ENCODE measurements at places on chromosomes 1 and 21.

DNA sequence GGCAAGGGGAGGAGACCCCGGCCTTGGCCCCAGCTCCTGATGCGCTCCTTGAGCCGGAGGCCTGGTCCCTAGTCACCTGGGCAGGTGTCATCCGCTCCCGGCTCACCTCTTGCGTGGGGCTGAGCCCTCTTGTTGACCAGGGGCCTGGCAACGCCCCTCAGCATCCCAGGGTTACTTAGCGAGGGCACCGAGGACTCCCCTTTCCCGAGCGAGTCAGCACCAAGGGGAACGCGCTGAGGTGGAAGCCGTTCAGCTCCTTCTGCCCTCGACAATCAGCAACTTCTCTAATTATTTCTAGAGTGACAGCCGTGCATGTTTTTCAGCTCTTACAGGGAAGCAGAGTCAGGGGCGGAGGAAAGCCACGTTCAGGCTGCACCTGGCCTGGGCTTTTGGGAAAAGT lies 522 bp downstream of the SLC45A1 start:
- DNase-seq: no peak

- no peak for DNase-seq
Measured at GRCh38 chr1:164748253-164748899, 189.4 kb downstream of the PBX1 start.

DNA sequence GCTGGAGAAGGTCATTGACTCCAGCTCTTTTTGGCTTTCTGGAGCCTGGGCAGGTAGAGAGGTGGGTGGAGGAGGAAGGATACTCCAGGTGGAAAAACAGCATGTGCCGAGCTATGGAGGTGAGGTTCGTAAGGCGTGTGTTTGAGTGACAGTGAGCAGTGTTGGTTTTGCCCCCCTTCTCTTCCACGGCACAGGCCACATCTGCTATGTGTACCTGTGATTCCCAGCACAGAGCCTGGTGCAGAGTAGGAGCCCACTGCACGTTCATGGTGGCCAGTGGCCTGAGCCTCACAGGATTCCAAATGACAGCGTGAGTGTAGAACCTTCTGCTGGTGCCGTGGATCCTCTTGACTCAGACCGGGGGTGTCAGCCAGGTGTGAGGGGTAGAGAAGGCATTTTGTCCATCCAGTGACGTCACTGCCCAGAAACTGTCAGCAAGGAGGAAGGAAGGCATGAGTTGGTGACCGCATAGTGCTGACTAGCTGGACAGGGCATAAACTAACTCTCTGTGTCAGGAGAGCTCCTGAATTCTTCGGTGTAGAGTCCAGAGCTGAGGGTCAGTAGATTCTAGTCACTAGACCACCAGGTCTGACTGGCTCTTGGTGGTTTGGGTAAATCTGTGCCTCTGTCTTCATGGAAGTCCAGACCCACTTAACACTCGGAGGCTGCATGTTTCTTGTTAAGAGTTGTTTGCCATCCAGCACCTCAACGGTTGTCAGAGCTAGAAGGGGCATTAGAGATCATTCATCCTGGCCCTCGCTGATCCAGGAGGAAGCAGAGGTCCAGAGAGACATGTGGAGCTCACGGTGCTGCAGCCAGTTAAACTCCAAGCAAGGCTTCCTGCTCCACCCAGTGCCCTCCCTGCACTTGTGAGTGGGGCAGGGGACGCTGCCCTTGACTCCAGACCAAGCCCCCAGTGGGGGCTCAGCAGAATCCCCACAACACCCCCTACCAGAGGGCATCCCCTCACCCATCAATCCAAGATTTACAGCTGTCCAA lies 3.8 kb downstream of the QSOX1 start:
- no peak for DNase-seq

GRCh38 chr1:207243442-207244408 lies 77.8 kb upstream of the CD55 start:
- no peak for DNase-seq

DNA sequence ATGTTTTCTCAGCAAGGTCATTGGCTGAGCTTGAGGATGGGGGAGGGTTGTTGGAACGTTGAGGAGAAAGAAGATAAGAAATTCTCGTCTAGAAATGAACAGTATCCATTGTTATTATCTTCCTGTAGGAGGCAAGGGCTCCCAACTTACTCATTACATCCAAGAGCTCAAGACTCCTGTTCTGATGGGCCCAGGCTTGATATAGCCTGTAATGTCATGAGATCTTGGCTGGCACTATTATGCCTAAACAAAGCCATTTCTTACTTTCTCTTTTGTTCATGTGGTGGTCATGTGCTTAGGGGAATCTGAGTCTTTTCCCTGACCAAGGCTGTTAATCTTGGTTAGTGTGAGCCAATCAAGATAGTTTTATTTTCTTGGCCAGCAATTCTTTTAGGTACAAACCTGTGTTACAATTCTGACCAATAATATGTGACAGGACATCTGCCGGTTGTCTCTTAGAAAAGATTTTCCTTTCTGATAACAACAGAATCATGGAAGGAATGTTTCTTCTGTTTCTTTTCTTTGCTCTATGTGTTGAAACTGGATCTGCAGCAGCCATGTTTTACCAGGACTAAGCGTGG lies 15.2 kb upstream of the IGSF3 start:
- no peak for DNase-seq

DNA sequence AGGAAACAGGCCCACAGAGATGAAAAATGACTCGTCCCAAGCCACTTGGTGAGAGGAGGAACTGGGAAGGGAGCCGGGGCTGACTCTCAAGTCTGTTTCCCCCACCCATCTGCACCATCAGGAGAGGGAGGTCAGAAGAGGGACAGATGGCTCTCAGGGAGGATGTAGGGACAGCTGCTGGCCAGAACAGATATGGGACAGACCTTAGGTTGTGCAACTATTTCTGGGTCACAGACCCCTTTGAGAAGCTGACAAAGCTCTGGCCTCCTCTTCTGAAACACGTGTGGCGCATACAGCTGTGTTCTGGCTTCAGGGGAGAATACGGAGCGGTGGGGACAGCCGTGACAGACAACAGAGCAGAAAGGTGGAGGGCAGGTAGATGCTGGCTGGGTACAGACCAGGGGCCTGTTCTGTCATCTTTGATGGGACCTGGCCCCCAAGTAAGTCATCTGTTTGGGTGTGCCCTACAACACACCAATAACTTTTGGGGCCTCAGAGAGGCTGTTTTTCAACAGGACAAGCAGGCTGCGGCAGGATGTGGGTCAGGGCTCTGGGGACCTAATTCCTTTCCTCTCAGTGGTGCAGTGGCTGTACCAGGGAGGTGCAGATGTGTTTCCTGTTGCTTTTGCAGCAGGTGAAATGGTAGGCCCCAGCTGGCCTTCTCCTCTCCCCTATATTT lies 7.3 kb downstream of the SH3BGRL3 start:
- DNase-seq: no peak

- DNase-seq: no peak
Measured at GRCh38 chr1:157302724-157303123, 164.5 kb upstream of the ETV3 start.

GRCh38 chr1:243474136-243474881 lies 218.5 kb downstream of the SDCCAG8 start:
- DNase-seq: no peak

GRCh38 chr1:203090421-203091198 lies 4.8 kb upstream of the MYOG start:
- no peak for DNase-seq

DNA sequence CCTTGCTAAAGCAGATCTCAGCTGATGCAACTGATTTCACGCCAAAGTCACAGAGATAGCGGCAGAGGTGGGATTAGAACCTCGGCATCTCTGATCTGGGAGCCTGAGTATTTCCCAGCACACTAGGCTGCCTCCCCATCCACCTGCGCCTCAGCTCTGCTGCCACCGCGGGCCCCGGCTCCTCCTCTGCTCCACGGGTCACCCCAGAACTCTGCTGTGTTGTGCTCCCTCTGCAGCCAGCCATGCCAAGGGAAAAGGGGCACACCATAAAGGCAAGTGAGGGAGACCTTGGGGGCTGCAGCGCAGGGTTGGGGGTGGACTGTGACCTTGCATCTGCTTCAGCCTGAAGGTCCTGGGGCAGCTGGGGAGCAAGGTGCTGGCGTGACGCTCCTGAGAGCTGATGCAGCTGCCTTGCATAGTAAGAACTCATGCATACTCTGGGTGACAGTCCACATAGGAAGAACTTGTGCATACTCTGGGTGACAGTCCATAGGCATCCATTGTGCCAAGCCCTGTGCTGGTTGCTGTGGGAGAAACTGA lies 68.7 kb downstream of the MAN1C1 start:
- no peak for DNase-seq

DNA sequence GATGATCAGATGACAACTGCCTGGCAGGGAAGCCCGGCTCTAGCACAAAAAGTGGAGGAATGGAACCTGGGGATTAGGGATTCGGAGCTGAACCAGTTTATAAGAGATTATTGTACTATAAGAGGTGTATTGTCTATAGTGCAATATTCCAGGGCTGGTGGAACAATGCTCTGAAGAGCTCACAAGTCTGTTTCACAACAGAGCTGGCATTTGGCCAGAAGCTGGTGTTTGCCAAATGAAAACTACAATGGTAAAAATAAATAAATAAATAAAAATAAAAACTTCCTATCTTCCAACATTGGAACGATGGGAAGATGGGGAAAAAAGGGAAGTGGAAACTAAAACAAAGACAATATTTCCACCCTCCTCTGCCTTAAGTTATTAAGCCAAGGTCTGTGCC lies 73.5 kb downstream of the CHODL start:
- DNase-seq: no peak

- no peak for DNase-seq
Measured at GRCh38 chr1:53511933-53512806, 53.0 kb downstream of the DMRTB1 start.

- no peak for DNase-seq
Measured at GRCh38 chr1:20183616-20184271, 2.2 kb upstream of the UBXN10 start.

DNA sequence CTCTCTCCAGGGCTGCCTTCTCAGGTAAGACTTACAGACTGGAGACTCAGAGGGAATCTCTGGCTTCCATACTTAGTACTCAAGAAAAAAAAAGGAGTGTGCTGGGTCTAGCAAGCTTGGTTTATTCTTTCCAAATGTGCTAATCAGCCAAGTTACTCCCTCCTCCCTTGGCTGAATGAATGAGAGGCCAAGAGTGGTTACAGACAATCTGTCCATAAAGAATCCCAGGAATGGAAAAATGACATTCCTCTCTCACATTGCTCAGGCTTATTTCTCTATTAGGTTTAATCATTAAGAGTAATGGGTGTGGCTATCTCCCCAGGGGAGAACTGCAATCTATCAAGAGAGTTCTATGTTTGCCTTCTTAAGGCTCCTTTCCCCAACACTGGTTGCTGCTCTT lies 547.3 kb upstream of the PLXNA2 start:
- DNase-seq: no peak

DNA sequence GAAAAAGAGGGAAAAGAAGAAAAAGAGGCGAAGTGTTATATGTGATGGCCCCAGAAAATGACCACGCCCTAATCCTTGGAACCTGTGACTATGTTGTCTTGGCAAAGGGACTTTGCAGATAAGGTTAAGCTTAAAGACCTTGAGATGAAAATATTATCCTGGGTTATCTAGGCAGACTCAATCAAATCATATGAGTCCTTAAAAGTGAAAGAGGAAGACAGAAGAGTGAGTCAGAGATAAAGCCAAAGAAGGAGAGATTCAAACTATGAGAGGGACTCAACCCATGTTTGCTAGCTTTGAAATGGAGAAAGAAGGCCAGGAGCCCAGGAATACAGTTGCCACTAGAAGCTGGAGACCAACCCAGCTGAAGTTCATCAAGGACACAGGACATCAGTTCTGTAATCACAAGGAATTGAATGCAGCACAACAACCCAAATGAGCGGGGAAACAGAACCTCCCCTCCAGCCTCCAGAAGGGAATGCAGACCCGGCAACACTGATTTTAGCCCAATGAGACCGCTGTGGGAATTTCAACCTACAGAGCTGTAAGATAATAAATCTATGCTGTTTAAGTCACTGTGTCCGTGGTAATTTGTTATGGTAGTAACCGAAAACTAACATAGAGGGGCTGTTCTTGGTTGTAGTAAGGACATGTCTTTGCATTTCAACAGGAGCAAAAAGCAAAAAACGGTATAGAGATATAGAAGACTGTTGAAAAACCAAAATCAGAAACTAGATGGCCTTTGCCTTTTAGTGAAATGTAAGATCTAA lies 4.2 kb upstream of the RGS8 start:
- DNase-seq: no peak

- DNase-seq: peak; percentile 16
Measured at GRCh38 chr1:215517441-215517891, 49.6 kb upstream of the KCTD3 start.

DNA sequence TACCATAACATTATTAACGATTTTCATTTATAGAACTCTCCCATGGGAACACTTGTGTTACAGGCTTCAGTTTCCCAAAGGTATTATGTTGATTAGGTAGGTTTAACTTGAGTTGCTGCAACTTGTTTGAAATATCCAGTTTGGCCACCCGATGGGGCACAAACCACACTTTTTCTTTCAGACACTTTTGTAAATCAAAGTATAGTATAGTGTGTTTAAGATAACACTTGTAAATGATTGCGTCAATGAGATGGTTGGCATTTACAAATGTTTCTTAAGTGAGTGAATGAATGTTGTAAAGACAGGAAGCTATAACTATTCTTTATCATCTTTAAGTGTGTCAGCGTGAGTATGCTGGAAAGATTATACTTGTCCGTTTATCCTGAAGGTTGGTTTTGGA lies 4.3 kb downstream of the XPR1 start:
- DNase-seq: no peak

- no peak for DNase-seq
Measured at GRCh38 chr1:107525145-107525544, 384.3 kb downstream of the NTNG1 start.

- peak; percentile 7 for DNase-seq
Measured at GRCh38 chr1:237012788-237013383, 8.6 kb upstream of the MT1HL1 start.

- no peak for DNase-seq
Measured at GRCh38 chr1:106791041-106791440, 265.4 kb upstream of the PRMT6 start.

DNA sequence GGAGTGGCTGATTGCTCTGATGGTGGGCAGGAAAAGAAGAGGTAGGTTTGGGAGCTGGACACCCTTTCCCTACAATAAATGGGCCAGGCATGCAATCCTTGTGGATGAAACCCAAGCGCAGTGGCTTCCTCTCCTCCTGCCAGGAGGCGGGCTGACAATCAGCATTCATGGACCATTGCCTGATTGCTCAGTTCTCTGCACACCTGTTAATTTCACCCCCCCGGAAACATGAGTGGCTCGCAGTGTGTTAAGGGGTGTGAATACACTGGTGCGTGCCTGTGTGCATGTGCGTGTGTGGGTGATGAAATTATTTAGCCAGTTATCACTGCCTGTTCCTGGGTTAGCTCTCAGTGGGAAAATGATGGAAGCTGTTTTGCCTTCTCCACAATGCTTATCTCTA lies 310.7 kb downstream of the PCP4 start:
- no peak for DNase-seq

DNA sequence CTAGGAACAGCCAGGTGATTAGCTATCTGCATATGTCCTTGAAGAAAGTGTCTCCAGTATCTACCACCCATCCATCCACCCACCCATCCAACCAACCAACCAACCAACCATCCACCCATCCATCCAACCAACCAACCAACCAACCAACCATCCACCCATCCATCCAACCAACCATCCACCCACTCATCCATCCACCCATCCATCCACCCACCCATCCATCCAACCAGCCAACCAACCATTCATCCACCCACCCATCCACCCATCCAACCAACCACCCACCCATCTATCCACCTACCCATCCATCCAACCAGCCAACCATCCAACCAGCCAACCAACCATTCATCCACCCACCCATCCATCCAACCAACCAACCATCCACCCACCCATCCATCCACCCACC lies 12.1 kb downstream of the C21orf58 start:
- DNase-seq: no peak

- DNase-seq: no peak
Measured at GRCh38 chr1:248710305-248710900, 7.8 kb upstream of the OR14I1 start.

- DNase-seq: no peak
Measured at GRCh38 chr1:201019321-201019977, 4.1 kb downstream of the KIF21B start.
